CD8-positive, alpha-beta memory T cell (primary cell): ENCODE measurements at places on chromosomes 4 and X. TPM values are rescaled to one million over a fixed set of nuclear protein-coding genes. Genes with fewer than 3 reads are reported as not detected.

Gene FAM114A1
- 0.31 TPM for total RNA-seq

DNA sequence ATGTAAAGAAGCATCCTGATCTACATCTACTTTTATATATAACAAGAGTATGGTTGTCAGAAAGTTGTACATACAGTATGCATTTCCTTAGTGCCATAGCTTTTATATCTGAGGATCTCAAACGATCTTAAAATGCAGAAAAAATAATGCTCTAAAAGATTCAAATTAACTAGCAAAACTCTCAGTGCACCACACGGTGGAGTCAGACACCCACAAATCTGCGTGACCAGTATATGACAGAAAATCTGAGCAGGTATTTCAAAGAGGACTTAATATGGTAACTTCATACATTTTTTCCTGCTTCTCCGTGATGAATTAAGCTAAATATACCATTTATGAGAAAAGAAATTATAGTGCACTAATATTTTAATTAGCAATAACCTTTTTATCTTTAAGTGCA lies 803.0 kb downstream of the DMD start:
- no peak for DNase-seq

- no peak for DNase-seq
These were observed at the start of gene POU4F2 for GRCh38 chr4:146638786-146639505. Gene POU4F2, plus strand, starts transcription at chr4:146638893. Its CDS starts 248 bp downstream, at chr4:146639141.

DNA sequence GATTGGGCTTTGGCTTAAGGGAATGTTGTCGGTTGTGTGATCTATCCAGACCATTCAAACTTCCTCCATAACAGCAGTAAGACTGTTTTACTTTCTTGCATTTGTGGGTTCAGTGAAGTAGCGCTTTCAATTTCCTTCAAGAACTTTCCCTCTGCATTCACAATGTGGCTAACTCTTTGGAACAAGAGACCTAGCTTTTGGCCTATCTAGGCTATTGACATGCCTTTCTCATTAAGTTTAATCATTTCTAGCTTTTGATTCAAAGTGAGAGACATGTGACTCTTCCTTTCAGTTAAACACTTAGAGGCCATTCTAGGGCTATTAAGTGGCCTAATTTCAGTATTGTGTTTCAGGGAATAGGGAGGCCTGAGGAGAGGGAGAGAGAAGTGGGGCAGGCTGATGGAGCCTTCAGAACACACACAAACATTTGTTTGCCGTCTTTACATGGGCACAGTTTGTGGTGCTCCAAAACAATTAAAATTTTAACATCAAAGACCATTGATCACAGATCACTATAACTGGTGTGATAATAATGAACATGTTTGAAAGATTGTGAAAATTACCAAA lies 34.1 kb downstream of the ADH5 start:
- no peak for DNase-seq

DNA sequence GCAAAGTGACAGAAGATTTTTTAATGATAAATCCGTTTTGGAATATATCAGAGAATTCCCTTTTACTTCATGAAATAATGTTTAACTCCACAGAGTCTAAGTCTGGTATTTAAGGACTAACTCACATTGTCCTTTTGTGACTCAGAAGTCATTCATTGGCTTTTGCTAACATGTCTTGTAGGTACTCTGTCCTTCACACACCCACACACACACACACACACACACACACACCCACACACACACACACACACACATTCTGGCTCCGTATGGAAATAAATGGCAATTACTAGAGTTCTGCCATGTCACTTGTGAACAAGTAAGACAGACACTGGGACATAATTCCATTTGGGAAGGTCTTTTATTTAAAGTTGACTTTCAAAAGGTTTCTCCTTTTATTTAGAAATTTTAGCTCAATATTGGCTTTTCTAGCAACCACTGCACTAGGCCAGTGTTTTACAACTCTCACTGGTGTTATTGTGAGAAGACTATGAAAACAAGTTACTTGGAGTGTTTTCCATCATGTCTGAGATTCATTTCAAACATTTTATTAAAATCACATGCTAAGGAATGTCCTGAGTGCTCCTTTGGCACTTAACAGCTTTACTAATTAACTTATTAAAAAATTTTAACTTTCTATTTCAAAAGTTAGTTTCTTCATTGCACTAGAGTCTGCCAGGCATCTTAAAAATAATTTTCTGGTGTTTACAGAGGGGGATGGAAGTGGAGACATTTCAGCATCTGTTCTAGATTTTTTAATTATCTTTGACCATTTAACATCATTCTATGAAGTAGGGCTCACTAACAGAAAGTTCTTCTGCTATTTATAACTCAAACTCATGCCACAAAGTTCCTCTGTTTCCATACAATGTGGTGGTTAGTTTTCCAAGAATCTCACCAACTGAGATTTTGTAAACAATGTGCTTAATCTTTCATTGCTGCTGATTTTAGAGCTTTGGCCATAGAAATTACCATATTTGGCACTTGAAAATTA lies 240.3 kb upstream of the GPC4 start:
- DNase-seq = no peak

Gene H2BW2
- not detected for total RNA-seq
